ENCODE measurements at places on chromosomes 16 and 17.

DNA sequence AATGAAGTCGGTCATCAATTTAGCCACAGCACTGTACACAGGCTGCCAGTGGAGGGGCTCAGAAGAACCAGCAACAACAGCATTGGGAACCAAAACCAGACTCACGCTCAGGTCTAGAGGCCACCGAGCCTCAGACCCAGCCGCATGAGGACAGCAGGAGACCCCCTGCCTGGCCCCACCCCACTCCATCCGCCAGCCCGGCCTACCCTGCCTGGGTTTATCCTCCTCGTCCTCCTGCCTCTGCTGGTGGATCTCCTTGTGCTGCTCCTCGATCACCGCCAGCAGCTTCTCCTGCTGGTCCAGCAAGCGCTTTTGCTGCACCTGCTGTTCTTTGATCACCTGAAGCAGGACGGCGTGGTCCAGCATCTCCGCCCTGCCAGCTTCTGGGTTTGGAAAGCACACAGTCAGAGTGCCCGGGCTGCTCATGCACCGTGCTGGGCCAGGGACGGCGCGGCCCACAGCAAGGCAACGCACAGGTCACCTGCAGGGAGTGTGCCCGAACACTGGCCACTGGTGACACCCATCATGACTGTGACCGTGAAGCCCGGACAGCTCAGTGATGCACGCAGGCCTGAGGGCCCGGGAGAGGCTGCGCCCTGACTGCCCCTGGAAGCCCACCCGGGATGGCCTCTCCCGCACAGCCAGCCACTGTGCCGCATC lies 7.7 kb downstream of the NDUFAF8 start:
- DNase-seq = no peak

GRCh38 chr17:68196394-68197090 lies 51.3 kb upstream of the AMZ2 start:
- DNase-seq = no peak

DNA sequence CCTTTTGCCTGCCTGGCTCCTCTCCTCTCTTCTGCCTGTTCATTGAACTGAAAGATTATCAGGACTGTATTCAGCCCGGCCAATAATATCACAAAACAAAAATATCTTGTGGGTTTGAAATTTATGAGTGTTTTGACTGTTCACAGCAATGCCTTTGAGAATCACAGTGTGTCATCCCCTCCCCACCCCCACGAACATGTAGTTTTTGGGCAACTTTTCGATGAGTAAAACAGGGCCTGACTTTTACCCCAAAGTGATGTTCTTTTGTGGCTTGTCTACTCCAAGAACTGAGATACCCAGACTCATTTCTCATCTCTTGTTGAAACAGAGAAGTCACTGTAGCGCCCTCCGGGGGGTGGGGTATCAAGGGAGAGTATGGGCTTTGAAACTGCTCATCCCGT lies 675.7 kb downstream of the WWOX start:
- DNase-seq = no peak

- no peak for DNase-seq
Observed at GRCh38 chr16:80287674-80288073, 253.1 kb upstream of the DYNLRB2 start.

GRCh38 chr17:68431661-68432071 lies 25.6 kb downstream of the WIPI1 start:
- DNase-seq = no peak

GRCh38 chr17:1834380-1835149 lies 4.8 kb downstream of the RPA1 start:
- no peak for DNase-seq

- no peak for DNase-seq
Observed at GRCh38 chr17:3732210-3732621, 8.5 kb downstream of the HASPIN start.

All from stimulated activated CD8-positive, alpha-beta memory T cell treated with anti-CD3 and anti-CD28 coated beads, Interleukin-15, amount 100 ng/mL, for 24 hours (primary cell).